ENCODE measurements at places on chromosomes 3 and 15.

DNA sequence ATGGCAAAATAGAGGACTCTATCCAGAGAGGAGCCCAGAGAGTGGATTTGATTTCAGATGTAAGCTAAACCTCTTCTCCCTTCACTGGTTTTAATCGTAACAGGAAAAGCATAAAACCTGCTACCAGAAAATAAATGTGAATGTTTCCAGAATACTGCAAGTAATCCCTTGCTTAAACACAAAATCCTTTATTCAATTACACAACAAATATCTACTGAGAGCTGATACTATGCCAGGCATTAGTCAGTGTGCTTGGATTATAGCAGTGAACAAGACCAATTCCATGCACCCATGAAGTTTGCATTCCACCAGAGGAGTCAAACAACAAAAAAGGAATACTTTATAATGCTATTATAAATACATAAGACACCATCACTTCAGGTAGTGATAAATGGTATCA, 15.1 kb downstream of the AVEN start:
- no peak for DNase-seq

DNA sequence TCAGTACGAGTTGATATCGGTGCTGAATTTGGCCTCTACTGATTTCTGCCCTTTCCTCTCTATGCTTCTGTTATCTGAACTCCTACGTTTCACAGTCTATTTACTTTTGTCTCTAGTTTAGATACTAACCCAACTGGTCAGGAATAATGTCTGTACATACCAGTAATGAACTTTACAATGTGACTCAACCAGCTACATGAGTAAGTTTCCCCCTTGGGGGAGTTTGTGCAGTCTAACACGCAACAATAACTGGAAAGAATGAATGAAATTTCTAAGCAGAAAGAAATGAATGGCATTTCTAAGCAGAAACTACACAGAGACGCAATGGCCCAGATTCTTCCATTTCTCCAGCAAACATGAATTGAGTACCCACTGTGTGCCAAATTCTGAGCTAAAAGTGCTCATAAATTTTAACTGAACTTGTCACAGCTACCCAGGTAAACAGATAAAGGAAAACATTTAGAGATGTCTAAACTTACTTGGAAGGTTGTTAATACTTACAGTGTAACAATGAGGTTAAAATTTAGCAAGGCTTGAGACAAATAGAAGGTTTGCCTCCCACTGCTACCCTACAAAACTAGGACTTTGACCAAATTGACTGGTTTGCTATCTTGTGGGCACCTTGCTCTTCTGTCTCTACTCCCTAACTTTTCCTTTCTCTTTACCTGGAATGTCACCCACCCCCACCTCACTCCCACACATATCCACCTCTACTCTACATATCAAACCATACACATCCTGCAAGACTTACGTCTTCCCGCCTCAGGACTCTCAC, 11.6 kb downstream of the UPK1B start:
- DNase-seq, result peak; percentile 8

DNA sequence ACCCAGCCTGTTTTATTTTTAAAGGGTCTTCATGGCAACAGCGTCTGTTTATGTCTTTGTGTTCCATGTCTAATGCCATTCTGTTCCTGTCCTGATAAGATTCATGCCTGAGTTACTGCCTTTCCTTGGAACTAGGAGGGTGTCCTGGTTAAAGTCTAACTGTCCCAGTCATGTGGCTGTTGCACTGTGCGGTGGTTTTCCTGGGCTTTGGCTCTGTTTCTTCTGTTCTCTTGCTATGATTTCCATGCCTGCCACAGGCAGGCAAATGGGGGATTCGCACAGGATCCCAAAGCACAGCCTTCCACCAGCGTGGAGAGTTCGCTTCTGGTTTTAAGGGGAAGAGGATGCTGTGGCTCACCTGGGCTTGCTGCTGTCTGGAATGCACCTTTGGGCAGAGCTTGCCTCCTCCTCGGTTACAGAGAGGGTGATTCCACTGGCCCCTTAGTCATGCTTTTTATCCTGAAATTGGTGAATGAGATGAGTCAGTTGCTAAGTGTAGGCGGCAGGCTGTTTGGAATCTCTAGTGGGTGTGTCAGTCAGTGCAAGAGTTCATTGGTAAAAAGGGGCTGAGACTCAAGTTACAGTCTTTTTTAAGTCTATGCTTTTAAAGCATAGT, 86.8 kb downstream of the CCK start:
- DNase-seq, result no peak

- DNase-seq, result peak; percentile 14
Measured at GRCh38 chr3:142027735-142028134, 121.6 kb downstream of the TFDP2 start.

- DNase-seq, result no peak
Measured at GRCh38 chr15:91345736-91346135, 245.7 kb downstream of the SV2B start.

GRCh38 chr3:37458162-37459120, 284.1 kb upstream of the LRRFIP2 start:
- no peak for DNase-seq

DNA sequence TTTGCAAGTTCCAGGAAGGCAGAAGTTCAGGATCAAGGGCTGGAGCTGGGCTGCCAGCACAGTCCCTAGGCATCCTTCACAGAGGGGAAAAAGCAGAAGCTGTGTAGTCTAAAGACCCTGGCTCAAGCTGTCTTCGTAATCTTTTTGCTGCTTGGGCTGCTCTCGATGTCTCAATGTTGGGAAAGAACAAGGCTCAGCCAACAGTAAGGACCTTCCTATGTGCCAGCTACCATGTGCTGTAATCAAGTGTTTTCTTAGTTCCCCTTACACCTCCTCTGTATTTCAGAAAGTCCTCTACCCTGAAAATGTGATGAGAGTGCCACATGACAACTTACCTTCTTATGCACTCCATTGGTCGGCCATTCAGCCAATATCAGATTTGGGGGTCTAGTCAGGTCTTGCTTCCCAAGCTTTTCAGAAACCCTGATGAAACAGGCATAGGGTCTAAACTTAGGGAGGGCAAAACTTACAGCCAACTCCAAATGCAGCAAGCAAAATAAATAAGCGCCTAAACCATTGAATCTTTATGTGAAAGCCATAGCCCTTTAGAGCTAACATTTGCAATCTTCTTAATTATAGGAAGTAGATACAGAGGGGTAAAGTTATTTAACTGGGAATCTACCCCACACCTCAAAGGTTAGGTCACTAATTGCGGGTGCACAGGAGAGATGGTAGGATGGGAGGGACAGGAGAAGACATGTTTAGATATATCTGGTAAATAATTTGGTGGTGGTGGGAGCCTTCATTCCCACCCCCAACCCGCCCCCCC, 1.2 kb upstream of the EDEM1 start:
- no peak for DNase-seq

DNA sequence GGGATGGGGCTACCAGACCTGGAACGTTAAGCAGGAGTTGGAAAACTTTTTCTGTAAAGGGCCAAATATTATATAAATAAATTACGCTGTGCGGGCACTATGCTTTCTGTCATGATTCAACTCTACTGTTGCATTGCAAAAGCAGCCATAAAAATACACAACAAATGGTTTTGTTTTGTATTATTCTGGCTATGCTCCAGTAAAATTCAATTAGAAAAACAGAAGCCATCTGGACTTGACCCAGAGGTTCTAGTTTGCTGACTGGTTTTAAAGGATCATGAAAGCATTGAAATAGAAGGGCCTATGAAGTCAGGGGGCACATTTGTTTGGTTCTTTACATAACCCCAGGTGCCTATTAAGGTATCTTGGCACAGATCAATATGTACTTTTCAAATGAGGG, 647.4 kb upstream of the LMCD1 start:
- no peak for DNase-seq

Data from activated CD4-positive, alpha-beta T cell treated with anti-CD3 and anti-CD28 coated beads, Interleukin-2, amount 50 U/mL, for 16 hours (primary cell).